ENCODE measurements at places on chromosomes 3 and 15.
A peak's percentile ranks its signal among the peaks of the same experiment; 100 is the strongest.

DNA sequence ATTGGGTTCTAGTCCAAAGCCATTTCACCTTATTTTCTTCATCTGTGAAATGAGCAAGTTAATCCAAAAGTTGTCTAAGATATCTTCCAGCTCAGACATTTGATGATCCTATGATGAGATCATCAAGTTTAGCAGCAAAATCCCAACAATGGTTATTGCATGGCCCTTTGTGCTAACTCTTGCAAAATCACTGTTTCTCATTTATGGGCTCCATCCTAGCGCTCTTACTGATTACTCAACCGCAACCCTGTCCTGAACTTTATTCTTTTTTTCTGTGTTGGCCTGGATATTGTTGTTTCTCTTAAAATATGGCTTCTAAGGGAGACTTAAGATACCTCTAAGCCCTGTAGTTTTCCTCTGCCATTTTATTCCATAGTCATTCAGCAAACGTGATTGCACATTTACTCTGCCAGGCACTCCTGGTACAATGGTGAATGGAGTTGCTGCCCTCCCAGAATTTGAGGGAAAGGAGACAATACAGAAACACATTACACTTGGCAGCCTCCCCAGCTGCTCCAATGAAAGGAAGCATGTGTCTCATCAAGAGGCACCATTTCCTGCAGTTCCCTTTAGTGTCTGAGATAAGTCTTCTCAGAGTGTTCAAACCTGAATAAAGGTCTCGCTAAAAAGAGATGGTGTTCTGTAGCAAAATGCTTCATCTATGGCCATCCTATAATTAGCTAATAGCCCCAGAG lies 4.4 kb downstream of the GXYLT2 start:
- DNase-seq, result peak; percentile 75

GRCh38 chr15:44102675-44103254 lies 92.3 kb downstream of the FRMD5 start:
- no peak for DNase-seq

DNA sequence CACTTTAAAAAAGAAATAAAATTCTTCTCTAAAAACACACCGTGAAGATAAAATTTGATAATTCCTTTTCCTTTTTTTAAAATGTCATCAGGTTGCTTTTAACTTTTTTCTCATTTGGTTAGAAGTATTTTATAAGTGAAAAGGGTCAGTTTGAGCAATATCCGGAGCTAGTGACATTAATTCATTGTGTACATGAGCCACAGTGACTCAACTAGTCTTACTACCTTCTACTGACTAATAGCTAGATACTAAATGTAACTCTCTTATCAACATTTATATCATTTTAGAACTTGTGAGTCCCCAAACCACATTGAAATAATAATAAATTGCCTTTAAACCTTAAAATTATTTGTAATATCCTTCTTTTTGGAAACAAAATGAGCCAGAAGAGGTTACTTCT lies 101.2 kb upstream of the ZBTB20 start:
- no peak for DNase-seq

DNA sequence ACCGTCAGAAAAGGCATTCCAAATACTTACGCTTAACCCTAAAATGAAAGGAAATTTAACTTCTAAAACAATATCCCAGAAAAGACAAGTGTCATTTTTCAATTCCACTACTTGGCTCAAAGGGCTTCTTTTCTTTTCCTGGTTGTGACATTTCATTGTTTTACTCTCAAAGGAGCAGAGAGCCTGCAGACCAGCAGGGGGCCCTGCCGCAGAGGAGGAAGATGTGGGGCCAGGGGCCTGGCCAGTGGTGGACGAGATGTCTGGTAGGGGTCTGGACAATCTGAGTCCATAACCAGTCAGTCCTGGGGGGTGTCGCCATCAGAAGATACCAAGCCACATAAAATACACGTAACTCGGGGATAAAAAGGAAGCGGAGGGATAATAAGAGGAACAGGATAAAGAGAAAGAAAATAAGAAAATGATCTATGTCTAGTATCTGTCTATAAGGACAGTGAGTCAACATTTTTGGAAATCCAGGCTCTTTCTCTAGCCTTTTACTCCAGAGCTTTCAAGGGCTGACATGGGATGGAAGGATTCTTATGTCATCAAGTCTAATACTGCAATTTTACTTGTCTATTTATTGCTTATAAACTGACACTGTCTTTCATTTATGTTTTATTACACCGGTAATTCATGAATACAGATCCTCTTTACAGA lies 54.2 kb upstream of the ARHGEF3 start:
- DNase-seq, result no peak

DNA sequence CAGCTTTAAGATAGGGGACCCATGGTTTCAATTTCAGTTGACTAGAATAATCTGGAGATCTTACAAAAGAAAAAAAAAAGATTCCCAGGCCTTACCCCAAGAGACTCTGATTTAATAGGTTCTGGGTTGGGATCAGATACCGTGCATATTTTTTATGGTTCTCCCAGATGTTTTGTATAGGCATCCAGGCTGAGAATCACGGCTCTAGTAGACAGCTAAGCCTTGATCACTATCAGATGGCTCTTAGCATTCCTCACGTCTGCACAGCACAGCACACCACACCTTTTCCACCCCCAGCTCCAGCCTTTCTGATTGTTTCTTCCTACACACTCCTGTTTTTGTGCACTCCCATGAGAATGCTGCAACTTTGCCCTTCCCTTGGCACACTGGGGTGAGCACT lies 40.8 kb downstream of the TMEM45A start:
- DNase-seq, result no peak

DNA sequence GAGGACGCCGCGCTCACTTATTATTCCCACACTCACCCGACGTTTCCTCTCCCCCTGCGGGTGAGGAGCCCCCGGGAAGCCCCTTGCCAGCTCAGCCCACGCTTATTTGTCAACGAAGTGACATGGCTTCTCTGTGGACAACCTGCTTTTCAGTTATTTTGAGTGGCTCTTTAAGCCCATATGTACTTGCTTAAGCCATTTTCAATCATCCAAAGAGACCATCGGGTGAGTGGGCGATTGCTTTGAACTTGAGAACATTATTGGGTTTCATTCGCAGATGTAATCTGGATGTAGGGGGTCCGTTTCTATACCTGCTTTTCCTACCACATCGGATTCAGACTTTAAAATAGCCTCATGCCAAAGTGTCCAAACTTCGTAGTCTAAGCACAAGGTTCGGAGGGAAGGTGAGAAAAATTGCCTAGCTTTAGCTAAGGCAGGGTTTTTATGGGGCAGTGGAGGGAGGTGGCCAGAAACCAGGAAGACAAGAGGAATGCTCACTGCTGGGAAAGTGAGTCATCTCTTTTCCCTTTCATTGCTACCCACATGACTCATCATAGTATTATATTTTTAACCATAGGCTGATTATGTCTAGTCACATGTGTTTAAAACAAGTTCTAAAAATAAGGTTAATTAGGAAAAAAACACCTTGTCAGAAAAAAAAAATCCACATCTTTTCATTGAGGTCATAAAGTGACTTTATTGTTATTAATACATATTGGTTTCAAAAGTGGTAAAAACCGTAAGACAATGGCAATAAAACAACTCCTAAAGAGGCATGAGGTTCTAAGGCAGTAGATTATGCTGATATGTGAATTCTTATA lies 773.1 kb upstream of the NR2F2 start:
- peak; percentile 90 for DNase-seq

GRCh38 chr3:133712017-133712416 lies 34.2 kb upstream of the TF start:
- no peak for DNase-seq

GRCh38 chr3:133895208-133896001 lies at the start of gene RAB6B:
TSS of gene RAB6B (minus strand) at chr3:133895882. CDS start at chr3:133895466, 416 bp downstream.
- peak; percentile 54 for DNase-seq

- no peak for DNase-seq
Observed at GRCh38 chr3:9097495-9097894, 134.2 kb upstream of the RAD18 start.

DNA sequence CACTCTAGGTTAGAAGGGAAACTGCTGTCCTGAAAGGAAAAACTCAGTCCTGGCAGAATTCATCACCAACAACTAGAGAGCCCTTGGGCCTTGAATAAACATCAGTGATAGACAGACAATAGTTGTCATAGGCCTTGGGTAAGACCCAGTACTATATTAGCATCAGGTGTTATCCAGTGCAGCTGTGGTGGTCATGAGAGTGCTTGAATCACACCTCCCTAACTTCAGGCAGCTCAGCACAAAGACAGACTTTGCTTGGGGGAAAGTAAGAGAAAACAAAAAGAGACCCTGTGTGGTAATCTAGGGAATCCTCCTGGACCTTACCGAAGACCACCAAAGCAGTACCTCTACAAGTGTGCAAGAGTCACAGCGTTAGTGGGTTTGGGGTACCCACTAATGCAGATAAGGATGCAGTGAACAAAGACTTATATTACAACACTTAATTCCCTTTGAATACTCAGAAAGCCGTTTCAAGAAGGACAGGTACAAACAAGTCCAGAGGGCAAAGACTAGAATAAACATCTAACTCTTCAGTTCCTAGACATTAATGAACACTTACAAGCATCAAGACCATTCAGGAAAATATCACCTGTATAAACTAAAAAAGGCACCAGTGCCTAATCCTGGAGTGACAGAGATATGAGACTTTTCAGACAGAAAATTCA lies 332.3 kb upstream of the EPHA3 start:
- no peak for DNase-seq

- no peak for DNase-seq
Observed at GRCh38 chr15:101675796-101676582, 23.8 kb upstream of the TM2D3 start.

GRCh38 chr15:26892678-26893077 lies 25.8 kb downstream of the GABRA5 start:
- DNase-seq, result no peak

DNA sequence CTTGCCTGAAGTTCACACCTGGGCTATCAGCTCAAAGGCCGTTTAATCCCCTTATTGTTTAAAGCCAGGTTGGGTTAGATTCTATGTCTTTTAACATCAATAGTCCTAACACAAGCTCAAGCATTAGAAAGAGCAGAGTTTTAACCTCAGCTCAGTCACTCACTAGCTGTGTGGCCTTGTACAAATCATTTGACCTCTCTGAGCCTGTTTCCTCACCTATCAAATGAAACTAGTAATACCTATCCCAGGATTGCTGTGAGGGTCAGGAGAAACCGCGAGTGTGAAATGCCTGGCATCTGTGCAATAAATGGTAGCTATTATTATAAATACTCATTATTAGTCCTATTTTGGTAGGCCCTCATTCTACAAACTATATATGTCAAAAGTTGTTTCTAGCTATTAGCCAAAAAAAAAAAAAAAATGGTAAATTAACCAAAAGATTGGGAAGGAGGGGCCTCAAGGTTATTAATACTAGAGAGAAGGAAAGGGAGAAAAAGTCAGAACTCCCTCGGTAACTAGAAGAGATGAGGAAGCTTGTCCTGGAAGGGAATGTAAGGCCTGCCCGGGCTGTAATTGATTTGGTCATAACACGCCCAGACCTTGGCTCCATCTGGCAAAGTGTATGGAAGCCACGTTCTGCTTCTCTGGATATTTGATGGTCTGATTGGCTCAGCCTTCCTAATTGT lies 510.5 kb upstream of the PROK2 start:
- DNase-seq, result no peak

- DNase-seq, result no peak
Observed at GRCh38 chr15:65611888-65612615, 1.1 kb upstream of the INTS14 start.

DNA sequence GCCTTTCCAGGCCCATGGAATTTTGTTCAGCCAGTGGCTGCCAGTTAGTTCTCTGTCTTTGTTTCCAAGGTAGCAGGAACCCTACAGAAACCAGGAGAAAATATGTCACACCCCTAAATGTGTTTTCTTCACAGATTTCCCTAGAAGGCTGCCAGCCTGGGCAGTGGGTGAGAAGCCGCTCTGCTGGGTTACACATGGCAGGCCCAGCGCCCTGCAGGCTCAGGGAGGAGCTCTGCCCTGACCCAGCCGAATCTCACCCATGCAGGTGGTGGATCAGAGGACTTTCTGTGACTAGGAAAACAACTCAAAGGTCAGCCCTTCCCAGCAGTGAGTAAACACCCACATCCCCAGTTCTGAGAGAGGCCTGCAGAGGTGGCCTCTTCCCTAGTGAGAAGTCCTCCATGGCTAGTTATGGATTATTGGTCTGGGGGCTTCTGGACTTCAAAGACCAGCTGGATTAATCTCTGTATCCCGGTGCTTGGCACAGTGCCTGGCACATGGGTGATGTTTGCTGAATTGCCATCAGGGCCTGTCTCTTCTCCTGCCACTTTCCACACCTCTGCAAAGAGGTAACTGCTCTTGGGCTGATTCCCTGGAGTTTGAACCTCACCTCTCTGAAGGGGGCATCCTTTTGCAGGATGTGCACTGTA lies 34.7 kb upstream of the BDH1 start:
- no peak for DNase-seq

DNA sequence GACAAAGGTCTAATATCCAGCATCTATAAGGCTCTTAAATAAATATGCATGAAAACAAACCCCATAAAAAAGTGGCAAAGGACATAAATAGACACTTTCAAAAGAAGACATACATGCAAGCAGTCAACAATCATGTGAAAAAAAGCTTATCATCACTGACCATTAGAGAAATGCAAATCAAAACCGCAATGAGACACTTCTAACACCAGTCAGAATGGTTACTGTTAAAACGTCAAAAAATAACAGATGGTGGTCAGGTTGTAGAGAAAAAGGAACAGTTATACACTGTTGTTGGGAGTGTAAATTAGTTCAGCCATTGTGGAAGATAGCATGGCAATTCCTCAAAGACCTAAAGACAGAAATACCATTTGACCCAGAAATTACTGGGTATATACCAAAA lies 440.7 kb upstream of the KCNMB2 start:
- no peak for DNase-seq

- DNase-seq, result peak; percentile 50
Observed at GRCh38 chr3:184354121-184354728, 7.2 kb downstream of the CLCN2 start.
